ENCODE measurements at places on chromosomes 13 and 19.
A peak's percentile ranks its signal among the peaks of the same experiment; 100 is the strongest.

- DNase-seq: peak; percentile 79
Observed at GRCh38 chr13:113648216-113648610, 9.8 kb downstream of the ATP4B start.

DNA sequence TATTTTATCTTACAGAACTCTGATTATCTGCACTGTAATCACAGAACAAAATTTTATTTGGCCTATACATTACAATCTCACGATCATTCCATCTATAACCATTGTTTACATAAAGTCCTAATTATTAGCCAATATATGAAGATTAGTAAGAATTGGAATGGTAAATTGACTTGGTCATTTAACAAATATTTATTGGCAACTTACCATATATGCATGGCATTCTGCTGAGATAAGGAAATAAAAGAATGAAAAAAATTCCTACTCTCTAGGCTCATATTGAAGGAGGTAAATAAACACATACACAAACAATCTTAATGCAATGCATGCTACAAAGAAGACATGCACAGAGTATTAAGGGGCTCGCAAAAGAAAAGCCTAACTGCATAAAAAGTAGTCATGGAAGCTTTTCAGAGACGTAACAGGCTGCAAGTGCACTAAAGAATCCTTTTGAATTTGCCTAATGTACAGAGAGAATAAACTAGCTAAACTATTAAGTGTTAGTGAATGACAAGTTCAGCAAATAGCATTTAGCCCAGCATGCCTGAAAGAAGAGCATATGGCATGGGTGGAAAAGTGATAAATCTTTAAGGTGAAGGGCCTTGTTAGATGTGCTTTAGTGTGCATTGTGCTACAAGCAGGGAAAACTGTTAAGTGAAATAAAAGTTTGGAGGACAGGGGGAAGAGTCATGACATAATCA is 1131.1 kb downstream of the PCDH9 start:
- DNase-seq: no peak

DNA sequence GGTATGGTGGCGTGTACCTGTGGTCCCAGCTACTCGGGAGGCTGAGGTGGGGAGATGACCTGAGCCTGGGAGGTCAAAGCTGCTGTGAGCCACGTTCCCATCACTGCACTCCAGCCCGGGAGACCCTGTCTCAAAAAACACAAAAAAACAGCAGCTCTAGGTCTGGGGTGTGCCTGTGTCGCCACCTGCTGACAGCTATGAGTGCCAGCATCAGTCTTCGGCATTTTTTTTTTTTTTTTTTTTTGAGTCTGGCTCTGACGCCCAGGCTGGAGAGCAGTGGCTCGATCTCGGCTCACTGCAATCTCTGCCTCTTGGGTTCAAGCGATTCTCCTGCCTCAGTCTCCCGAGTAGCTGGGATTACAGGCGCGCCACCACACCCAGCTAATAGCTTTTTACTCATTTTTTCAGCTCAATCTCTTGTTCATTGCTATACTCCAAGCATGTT is 10.1 kb downstream of the AP2S1 start:
- DNase-seq: peak; percentile 62

DNA sequence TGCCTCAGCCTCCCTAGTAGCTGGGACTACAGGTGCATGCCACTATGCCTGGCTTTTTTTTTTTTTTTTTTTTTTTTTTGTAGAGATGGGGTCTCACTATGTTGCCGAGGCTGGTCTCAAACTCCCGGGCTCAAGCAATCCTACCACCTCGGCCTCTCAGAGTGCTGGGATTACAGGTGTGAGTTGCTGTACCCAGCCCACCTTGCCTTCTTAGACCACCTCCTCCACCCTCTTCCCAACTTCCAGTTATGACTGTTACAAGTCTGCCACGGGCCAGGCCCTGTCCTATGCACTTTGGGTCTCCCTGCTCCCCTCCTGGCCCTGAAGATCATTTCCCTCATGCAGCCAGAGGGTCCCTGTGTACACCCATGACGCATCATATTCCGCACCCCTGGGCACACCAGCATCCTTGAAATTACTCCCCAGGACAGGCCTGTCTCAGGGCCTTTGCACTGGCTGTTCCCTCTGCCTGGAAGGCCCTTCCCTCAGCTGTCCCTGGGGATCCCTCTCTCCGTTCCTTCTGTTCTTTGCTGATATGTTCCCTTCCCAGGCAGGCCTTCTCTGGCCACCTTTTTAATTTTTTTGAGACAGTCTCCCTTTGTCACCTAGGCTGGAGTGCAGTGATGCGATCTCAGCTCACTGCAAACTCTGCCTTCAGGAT is 3.0 kb downstream of the LGALS4 start:
- no peak for DNase-seq

DNA sequence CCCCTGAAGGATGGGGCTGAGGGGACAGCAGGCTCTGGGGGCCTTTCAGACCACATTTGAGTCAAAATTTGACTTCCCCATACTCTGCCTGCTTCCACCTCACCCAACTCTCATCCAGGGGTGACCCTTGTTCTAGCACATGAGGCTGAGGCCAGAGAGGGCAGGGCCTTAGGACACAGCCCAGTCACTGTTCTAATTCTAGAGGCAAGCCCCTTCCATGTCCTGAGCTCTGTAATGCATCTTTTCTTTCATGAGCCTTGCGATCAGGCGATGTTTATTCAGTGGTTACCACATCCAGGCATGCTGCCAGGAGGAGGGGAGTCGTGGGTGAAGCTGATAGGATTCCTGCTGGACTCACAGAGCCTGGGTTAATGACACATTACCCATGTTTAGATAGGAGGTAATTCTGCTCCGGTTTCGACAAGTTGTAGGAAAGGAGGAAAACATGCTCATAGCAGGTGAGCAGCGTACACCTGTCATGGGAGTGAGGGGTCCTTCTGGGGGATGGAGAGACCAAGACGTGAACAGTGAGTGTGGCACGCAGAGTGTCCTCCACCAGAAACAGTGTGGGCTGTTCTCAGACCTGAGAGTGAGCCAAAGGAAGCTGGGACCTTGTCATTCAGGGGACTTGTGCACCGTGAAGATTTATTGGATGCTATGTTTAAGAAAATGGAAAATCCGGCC is 9.3 kb downstream of the RPS9 start:
- peak; percentile 91 for DNase-seq

DNA sequence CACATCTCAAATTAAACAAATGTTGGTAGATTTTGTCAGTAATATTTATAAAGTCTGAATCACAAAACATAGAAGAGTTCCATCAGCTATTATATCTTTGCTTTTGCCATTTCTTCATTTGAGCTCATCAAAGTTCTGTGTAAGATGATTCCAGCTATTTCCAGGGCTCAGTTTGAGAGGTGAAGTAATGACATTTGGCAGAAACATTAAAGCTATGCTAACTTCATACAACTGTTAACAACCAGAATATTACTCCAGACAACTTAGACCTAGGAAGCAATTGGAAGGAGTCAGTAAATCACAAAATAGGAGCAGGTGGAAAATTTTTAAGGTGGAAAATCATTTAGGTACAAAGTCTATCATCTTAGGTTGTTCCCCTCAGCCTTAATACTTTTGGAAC is 76.2 kb upstream of the CSNK1A1L start:
- no peak for DNase-seq

DNA sequence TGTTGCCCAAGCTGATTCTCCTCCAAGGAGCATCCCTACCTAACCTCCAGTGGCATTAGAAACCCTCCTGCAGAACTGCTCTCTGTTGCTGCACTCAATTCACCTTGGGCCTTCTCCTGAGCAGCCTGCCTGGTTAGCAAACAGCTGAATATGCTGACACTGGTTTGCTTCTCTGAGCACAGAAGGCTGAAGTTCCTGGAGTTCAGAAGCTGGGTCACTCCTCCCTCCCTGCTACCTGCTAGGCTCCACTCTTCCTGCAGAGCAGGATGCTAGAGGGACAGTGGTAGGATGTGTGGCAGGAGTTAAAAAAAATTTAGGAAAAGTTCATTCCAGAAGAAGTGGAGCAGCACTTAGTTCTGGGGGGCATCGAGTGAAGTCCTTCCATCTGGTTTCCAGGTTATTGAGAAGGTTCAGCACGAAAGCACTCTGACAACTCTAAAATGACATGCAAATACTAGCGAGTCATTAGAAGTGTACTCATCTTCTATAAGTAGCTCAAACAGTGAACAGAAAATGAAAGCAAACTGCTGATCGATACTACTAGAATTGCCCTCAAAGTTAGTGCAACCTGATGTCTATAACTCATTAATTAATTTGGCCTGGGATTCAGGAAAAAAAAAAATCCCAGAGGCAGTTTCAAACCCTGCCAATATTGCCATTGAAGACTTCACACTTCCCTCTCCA is 293.7 kb downstream of the POU4F1 start:
- no peak for DNase-seq

DNA sequence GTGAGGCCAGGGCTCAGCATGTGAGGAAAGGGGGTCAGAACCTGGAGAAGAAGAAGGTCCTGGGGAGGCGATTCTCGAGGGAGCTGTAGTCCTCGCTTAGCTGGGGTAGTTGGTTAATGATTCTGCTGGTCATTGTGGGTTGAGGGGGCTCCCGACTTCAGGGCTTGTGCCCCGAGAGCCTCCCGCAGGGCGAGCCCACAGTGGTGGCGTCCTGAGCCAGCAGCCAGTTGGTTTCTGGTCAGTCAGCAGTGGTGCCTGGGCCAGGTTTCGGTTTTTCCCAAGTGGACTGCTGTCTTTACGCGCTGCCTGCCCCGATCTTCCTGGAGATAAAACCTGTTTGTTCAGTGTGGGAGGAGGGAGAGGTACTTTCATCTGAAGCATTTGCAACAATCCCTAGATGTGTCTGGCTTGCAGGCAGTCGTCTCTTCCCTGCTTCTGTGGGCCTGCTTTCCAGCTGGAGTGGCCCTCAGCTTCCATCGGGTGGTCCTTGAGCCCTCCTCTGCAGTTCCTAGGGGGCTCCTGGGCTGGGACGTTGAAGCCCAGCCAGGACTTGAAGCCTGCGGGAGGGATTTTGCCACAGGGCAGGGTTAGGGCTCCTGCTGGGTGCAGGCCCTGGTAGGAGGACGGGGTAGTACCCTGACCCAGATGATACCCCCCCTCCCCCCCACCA is 3.2 kb downstream of the PTBP1 start:
- DNase-seq: no peak

DNA sequence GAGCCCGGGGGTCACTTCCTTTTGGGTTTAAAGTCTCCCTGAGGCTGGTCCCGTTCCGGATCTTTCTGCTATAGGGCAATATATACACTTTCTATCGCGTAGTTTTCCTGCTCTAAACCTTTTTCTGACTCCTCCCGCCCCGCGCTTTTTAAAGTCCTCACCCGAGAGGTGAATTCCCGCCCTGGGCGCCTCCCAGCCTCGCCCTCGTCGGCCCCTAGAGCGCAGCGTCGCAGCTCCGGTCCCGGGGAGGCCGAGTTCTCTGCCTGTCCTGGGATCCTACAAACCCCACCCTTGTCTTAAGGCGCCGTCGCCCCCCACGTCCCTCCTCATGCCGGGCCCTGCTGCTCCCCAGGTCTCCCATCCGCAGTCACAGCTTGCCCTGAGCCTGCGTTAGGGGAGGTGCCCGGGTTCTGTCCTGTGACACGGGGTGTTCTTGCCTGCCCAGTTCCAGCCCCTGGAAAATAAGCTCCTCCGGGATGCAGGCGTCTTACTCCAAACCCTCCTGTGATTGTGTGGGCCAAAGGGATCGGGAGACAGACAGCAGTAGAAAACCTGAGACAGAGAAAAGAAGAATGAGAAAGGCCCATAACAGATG is 491 bp downstream of the ZNF525 start:
- peak; percentile 81 for DNase-seq

- DNase-seq: no peak
Observed at GRCh38 chr13:58999851-59000250, 1163.9 kb downstream of the DIAPH3 start.

GRCh38 chr13:98324105-98324504 is 147.0 kb upstream of the RNF113B start:
- no peak for DNase-seq

DNA sequence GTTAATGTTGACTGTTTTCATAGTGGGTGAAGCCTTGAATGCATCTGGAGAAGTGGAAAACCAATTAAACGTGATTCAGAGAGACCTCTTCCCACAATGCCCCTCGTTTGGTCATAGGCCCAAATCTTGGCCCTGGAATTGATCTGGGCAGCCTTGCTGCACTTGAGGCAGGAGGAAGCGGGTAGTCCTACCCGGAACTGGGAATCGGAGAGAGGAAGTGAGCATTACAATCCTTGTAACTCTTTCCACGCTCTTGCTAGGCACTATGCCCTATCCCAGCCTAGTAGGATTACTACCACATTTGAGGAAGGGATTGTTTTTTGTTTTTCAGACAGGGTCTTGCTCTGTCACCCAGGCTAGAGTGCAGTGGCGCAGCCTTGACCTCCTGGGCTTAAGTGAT is 3.6 kb downstream of the KCNK6 start:
- no peak for DNase-seq

DNA sequence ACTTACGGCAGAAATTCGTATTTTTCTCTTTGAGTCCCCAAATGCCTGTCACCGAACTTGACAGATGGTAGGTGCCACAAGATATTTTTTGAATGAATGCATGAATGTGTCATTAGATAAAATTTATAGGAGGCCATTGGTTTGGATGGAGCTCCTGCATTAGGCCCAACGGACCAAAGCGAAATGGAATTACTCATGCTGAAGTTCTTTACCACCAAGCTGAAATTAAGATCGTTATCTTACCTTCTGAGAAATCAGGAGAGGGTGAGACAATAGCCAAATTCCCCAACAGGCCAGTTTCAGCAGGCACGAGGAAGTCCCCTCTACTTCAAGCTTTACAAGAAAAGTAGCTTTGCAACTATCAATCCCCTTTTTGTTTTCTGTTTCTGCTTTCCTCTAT is 452.5 kb upstream of the ARGLU1 start:
- no peak for DNase-seq

- DNase-seq: no peak
Observed at GRCh38 chr13:40961214-40961613, 57.9 kb downstream of the ELF1 start.

DNA sequence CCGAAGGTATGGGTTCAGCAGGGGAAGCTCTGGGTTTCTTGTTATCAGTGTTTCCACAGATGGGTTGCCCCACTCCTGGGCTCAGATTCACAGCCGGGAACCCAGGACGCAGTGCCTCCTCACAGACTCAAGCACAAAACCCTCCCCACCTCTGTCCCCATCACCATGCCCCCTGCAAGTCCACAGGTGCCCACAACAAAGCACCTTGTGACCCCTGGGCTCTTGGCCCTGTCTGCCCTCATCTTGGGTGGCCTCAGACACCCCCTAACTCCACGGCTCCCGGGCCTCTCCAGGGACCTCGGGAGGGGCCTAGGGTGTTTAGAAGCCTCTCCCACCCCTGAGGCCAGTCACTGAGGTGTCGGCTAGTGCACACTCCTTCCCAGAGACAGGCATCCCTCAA is 231.7 kb downstream of the TUBA3C start:
- no peak for DNase-seq

DNA sequence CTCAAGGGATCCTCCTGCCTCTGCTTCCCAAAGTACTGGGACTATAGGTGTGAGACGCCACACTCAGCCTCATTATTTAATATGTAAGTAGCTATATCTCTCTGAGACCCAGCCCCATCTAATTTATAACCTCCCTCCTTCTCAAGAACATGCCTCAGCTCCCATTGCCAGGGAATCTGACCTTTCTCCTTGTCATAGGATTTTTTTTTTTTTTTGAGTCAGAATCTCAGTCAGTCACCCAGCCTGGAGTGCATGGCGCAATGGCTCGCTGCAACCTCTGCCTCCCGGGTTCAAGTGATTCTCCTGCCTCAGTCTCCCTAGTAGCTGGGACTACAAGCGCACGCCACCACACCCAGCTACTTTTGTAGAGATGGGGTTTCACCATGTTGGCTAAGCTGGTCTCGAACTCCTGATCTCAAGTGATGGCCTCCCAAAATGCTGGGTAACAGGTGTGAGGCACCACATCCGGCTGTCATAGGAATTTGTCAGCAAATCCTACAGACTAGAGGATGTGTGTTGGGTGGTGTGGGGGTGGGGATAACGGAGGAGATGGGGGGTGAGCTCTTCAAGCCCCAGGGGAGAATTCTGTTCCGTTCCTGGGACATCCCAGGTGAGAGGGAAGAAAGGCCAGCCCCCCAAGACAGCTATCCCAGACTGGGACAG is 5.1 kb upstream of the EPS8L1 start:
- no peak for DNase-seq
